ENCODE measurements at places on chromosomes 2 and 18.

DNA sequence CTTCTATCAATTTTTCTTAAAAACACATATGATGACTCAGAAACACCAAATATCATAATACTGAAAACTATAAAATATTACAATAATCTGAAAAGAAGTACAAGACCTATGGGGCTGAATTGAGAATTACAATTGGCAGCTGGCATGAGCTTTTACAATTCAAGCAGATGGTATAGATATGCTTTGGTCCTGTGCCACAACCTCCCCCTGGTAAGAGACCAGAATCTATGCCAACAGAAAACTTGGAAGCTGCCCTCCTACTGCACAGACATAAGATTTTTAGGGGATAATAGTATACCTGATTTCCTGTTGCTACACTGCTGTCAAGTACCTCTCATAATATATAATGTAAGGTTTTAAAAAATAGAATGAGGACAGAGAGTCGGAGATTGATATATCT, 46.8 kb upstream of the CDH7 start:
- DNase-seq, result no peak

DNA sequence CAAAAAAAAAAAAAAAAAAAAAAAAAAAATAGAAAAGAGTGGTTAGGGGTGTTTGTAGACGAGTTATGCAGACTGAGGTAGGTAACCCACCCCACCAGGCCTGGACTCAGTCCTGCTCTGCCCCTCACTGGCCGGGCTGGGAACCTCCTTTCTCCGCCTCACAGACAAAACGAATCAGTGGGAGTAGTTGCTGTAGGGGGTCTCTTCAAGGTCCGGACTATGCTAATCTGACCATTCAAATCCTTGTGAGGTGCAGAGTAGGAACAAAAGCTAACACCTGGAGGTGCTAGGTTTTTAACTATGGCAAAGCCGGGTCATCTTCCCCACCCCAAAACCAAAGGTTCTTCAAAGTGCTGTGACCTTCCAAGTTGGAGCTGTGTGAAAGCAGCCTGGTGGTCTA, 223.7 kb downstream of the SLC4A3 start:
- DNase-seq, result no peak

- peak; percentile 0 for DNase-seq
Observed at GRCh38 chr18:48798334-48799245, 152.2 kb downstream of the SMAD7 start.

DNA sequence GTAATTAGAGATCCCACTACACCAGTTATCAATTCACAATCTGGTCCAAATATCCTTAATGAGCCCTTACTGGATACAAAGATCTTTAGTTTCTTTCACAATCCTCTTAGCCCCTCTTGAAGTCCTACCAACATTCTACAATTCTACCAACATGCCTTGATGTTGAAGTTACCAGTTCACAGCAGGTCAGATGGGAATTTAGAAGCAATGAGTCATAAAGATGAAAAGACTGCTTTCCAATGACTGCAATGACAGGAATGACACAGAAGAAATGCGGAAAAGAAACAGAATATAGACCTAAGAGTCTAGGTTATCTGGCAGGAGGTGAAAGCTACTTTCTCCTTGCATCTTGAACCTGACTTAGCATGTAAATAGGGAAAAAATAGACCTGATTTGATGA, 24.5 kb downstream of the RTTN start:
- no peak for DNase-seq

DNA sequence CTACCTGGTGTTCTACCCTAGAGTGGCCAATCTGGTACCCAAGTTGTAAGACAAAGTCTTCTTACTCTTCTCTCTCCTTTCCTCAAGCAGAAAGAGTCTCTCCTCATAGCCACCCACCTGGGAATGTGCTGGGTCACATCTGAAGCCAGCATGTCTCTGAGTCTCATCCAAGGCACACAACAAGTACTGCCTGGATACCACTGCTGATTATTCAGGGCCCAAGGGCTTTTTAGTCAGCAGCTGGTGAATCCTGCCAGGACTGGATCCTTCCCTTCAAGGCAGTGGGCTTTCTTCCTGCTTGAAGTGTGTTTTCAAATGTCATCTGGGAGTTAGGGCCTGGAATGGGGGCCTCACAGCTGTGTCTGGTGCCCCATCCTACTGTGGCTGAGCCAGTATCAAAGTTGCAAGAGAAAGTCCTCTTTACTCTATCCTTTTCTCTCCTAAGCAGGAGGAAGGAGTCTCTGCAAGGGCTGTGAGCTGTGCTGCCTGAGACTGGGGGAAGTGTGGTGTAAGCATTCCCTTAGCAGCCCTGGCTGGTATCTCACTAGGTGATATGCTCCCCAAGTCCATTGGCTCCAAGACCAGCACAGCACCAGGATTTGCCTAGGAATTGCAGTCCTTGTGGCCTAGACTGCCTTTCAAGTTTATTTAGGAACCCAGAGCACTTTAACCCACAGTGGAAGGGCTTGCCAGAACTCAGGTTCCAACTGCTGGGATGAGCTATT, 27.2 kb downstream of the OXER1 start:
- no peak for DNase-seq

- DNase-seq, result peak; percentile 56
Observed at GRCh38 chr2:27095745-27096651, 9.4 kb downstream of the KHK start.

DNA sequence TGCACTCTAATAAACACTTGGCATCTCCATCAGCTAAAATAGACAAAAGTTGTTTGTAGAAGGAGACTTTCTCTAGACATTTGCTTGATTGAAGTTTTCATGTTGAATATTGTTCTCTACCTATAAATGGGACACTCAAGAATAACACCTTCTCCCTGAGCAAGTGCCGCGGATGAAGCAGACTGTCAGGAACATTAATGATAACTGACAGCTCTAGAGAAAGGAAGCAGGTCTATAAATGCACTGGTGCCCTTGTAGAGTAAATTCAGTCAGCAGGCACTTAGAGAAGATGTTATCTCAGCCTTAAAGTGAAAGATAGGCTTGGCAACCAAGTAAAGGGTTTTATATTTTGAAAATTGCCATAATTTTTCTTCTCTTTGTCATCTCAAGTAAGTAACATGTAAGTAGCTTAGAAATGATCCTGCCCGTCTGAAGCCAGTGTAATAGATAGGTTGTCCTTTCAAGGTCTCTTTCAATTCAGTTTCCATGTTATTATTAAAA, 224.6 kb downstream of the ARL6IP6 start:
- DNase-seq, result no peak

DNA sequence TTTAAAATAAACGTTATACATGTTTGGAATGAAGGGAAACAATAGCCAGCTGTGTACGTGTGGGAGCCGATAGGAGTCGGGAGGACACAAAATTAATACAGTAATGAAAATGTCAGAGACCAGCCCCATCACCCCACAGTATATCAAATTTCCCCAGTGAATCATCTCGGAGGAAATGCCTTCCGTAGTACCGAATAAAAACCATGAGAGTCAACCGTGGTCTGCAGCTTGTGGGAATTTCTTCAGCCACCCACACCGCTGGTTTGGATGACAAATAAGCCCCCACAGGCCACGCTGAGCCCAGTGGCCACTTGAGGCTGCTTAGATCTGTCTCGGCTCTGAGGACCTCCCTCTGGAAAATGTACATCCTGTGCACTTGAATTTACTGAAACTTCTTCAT, 133.7 kb downstream of the COL6A3 start:
- no peak for DNase-seq

- DNase-seq, result no peak
Observed at GRCh38 chr2:186101616-186102015, 363.0 kb downstream of the FSIP2 start.

DNA sequence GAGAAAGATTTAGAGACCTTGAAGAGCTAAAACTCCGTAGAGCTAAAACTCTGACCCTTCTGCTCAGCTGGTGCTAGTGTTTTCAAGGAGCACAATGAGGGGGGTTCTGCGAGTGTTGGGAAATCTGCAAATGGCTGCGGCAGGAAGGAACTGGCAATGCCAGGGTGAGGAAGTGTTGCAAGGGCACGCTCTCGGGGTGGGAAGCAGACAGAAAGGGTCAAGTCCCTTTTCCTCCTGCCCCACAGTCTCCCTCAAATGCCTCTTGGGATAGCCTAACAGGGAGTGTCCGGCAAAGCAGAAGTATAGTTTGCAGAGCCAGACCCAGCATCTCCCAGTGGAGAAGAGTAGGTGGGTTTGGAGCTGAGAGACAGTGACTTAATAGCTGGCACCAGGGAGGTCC, 60.5 kb downstream of the NCAPH start:
- DNase-seq, result no peak

- no peak for DNase-seq
Observed at GRCh38 chr2:14219306-14219705, 413.2 kb upstream of the LRATD1 start.

- no peak for DNase-seq
Observed at GRCh38 chr2:231047274-231047922, 9.3 kb upstream of the PSMD1 start.

DNA sequence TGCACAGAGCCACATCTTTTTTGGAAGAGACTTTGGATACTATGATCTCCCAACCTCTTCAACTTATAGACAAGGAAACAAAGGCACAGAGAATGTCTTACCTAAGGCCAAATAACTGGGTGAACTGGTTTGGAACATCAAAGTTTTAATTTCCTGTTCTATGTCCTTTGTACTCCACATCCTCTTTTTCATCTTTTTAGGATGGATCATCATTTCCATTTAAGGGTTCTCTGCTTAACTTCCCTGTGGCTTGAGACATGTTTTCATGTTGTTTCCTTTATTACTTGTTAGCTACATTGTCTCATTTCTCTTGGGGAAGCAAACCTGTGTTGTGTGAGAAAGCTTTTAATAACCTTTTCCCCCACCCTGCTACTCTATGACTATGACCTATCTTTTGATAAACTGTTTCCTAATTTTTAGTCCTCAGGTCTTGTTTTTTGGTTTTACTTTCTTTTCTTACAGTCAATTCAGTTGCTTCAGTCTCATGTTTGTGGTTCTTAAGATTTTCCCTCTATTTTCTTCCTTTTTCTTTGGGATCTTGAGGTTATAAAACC, 22.5 kb upstream of the RMND5A start:
- no peak for DNase-seq

DNA sequence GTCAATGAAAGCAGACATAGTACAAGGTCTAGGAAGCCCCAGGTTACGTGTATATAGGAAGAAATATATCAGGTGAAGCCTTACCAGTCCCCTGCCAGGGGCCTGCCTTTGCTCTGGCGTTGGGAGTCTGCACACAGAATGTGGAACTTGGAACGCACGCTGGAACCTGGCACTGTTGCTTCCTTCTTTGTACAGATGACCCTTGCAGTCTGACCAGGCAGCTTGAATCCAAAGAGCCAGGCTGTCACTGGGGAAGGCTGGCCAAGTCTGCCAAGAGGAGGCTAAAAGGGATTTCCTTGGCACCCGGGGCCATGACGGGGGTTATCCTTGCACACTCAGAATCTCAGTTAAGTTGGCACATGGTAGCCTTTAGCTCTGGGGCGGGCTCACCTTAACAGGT, 39.5 kb downstream of the TMEM247 start:
- no peak for DNase-seq

GRCh38 chr2:28206762-28207161, 185.9 kb upstream of the FOSL2 start:
- no peak for DNase-seq

GRCh38 chr2:119243621-119244020, 20.0 kb downstream of the STEAP3 start:
- DNase-seq, result no peak

DNA sequence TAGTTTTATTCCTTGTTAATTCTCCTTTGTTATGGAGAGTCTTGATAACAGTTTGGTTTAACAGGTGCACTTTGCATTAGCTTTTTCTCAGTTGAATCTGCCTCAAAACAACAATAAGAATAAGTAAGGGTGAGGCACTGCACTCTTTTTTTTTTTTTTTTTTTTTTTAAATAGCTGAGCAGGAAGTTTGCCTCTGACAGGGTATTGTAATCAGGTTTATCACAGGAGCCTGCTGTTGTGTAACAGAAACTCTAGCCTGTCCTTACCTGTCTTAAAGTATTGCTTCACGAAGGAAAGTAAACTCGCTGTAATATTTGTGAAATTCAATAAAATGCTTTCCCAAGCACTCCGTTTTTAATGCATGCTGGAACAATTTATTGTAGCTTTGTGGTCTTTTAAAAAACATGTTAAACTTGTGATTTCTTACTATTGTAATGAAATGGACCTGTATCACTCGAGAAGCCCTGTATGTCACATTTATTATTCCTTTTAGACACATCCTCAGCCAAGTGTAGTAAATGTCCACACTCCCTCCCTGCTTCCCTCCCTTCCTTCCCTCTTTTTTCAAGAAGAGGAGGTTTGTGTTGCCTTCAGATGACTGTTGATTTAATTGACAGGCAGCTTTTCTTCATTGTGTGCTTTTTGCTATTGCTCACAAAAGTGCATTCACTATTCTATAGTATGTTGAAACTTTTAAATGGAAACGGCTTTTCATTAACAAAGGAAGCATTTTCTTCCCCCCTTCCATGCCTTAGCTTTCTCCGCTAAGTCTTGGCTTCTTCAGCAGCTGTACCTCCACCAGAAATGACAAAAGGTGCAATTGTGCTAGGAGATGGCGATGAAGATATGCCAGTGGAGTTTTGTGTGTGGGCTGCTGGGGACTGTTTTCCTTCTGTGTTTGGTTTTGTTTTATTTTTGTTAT, 52.7 kb downstream of the TAF1B start:
- no peak for DNase-seq

GRCh38 chr18:58208207-58208932, 164.3 kb downstream of the NEDD4L start:
- DNase-seq, result no peak

DNA sequence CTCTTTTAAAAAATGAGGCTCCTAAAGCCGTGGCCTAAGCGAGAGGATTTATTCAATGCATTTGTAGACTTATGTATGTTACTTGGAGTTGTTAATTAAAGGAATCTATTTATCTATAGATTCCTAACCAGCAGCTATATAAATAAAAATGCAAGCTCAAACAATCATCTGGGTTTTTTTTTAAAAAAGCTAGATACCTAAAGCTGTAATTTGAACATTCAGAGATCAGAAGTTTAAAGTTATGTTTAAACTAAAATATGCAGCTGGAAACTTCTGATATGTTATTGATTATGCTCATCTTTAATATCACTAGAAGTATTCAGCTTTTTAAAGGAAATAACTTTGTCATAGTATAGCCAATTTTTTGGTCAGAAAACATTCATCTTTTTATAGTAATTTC, 1.0 kb downstream of the MEIS1 start:
- DNase-seq, result no peak

- no peak for DNase-seq
Observed at GRCh38 chr18:75480487-75480886, 53.0 kb upstream of the SMIM21 start.

GRCh38 chr2:5851410-5851809, 159.2 kb downstream of the SOX11 start:
- no peak for DNase-seq

- DNase-seq, result no peak
Observed at GRCh38 chr18:9444549-9444948, 30.8 kb upstream of the RALBP1 start.

DNA sequence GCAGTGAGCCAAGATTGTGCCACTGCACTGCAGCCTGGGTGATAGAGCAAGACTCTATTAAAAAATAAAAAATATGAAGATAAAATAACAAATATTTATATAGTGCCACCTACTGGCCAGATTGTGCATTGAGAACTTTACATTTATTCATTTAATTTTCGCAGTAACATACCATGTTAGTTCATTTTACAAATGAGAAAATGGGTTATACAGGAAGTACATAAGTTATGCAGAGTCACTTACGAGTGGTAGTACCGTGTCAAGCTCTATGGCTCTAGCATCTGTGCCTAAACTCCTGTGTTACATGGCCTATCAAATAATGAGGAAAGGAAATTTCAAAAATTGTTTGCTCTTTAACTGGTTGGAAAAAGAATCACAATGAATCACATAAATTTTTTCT, 27.9 kb downstream of the RIF1 start:
- no peak for DNase-seq
